ENCODE measurements at places on chromosomes 3 and 15.

DNA sequence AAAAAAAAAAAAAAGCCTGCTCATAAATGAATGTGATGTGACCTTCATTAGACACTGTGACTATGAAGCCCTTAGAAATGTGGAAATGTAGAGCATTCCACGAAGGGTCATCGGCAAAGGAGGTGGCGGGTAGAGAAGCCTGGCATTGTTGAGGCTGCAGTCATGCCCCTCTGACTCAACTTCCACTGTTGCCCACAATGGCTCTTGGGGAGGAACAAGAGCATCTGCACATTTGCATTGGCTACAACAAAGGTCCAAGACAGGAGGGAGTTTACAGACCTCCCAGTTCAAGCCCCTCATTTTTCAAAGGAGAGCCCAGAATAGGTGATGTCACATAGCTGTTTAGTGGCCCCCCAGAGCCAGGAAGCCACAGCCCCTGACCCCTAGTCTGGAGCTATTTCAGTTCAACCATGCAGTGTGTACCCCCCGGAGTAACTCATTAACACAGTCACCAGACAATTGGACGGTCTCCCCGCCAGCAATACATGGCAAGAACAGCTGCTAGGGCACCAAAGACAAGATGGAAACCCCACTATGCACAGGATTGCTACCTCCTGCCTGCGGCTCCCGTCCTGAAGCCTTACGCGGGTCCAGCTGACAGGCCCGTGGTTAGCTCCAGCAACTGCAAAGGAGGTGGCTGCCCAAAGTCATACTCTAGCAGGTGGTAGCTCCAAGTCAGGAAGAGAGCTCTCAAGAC is 56.2 kb downstream of the SH3BP5 start:
- DNase-seq = no peak

- DNase-seq = no peak
Measured at GRCh38 chr3:127732879-127733350, 60.2 kb downstream of the ABTB1 start.

GRCh38 chr3:25831578-25831977 is 41.7 kb downstream of the OXSM start:
- no peak for DNase-seq

GRCh38 chr3:127124120-127124519 is 68.8 kb upstream of the PRR23E start:
- no peak for DNase-seq

GRCh38 chr15:66004618-66005262 is 135.4 kb downstream of the RAB11A start:
- no peak for DNase-seq

DNA sequence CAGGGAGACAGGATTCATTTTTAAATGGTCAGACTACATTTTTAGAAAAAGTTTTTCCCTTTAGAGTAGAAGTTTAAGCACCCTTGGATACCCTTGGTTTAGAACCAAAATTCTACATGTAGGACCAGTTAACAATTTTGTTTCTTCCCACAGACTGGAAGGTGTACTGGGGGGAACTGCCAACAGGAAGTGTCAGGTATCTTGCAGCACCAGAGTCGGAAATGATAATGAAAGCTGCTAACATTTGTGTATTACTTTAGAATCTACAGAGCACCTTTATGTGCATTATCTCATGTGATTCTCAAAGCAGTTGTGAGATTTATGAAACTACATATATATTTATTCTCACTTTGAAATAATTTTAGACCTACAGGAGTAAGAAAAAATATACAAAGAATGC is 21.5 kb downstream of the SPRED1 start:
- DNase-seq = no peak

- no peak for DNase-seq
Measured at GRCh38 chr15:47383102-47383501, 334.2 kb upstream of the SEMA6D start.

DNA sequence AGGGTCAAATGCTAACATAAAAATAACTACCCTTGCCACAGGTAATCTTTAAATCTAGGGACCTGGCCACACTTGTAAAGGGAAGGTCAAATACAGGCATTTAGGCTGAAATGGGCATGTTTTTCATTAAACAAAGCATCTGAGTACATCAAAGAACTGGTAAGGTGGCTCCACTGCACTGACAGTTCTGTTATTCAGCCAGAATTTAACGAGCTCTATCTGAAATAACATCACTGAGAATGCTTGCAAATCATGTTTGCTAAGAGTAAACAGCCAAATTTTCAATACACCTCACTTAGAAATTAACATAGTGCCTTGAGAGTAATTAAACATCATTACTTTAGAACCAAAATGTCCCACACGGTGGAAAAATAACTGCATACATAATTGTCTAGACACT is 118.9 kb downstream of the MTHFS start:
- no peak for DNase-seq

DNA sequence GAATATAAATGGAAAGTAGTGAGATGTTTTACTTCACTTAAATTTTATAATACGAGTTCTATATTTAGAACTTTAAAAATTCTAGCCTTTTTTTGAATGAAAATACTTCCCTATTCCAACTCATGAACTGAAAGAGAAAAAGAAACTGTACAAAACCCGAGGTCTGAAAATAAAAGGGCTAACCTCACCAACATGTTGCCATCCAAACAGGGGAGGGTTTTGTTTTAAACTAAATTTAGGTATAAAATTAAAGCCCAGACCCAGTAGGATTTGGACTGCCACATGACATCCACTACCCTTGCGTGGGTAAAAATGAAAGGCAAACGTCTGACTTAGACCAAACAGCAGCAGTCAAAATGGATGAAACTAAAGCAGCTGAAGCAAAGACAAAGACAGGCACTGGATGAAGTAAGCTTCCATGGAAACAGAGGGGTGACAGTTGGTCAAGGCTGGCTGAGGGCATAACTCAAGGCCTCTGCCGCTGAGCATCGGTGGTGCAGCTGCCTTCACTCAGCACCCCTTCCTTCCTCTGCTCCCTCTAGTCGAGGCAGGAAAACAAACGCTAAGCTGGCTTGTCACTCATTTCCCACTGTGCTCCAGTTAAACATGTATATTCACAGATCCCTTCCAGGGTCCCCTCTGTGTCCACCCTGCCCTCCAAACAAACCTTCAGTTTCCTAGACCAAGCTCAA is 58.1 kb downstream of the TM4SF4 start:
- DNase-seq = no peak

DNA sequence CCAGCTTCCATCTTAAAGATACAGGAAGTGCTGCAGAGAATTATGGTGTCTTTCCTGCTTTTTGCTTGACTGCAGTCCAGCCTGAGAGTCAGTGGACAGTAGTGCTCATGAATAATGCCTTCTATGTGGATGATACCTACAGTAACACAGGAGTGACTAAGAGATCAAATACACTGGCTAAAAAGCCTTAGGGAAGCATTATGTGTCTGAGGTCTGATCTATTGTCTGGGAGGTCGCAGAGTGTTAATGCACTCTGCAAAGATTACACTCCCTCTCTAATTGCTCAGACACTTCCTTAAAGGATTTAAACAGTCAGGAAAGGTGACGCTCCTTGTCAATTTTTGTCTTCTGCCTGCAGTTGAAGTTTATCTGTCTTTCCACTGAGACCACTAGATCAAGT is 183.6 kb downstream of the MCTP2 start:
- no peak for DNase-seq

DNA sequence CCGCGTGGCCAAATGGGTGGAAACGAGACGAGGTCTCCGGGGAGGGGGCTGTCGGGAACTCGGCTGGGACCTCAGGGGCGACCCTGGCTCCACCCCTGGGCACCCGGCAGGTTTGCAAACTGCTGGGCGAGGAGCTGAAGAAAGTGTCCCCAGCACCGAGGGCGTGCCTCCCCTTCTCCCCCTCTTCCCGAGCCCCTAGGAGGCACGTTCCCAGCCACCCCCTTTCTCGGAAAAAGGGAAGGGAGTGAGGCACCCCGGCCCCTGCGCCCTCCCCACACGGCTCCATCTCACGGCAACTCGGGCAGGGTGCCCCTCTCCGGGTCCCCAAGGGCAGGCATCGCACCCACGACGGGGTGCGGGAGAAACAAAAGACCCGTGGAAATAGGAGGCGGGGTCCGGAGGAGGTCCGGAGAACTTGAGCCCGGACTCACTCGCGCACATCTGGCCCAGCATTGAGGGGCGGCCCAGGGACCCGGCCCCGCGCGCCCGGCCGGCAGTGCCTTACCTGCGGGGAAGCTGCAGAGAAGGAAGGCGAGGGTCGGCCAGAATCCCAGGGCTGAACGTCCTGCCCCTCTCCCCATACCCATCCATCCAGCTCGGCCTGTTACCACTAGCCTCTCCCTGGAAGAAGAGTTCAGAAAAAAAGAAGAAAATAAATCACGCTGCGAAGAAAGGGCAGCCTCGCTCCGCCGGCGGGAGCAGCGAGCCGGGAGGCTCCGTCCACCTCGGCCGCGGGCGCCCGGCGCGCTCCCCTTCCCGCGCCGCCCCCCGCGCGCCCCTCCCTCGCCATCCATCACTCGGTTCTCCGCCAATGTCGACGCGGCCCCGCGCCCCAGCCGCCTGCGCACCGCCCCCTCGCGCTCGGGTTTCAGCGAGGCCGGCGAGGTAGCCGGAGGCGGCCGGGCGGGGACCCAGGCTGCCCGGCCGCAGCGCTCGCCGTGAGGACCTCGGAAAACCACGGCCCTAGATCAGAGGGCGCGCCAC is 16.3 kb downstream of the RGMA start:
- DNase-seq = no peak

- no peak for DNase-seq
Measured at GRCh38 chr15:67575039-67575502, 32.6 kb downstream of the MAP2K5 start.

GRCh38 chr3:1902416-1902815 is 196.2 kb upstream of the CNTN4 start:
- DNase-seq = no peak

DNA sequence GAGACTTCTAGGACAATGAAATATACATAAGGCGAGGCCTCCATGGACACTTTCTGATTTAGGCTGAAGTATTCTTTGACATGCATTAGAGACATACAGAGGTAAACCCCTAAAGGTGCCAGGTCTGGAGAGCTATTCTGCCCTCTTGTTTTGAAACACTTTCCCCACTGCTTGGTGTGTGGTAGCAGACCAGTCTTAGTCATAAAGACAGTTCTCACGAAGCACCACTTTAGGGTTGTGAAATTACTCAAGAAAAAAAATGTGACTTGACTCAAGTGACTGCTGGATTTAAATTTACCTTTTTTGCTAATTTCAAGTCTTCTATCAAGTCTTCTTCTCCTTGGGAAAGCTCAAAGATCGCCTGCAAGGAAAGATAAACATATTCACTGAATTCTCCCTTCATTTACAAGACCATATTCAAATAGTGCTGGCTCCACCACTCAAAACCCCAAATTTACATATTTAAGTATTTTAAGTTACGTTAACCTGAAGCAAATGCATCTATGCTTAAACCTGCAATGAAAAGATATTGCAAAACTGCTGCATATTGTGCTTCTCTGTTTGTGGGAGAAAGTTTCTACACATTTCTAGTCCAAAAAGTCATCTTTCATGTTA is 48.4 kb downstream of the ARHGEF3 start:
- DNase-seq = peak; percentile 40

- no peak for DNase-seq
Measured at GRCh38 chr3:44981751-44982150, 5.7 kb downstream of the EXOSC7 start.

- DNase-seq = no peak
Measured at GRCh38 chr3:164459521-164460151, 618.7 kb downstream of the SI start.

GRCh38 chr3:139297588-139298311 is 46.1 kb upstream of the MRPS22 start:
- DNase-seq = no peak

DNA sequence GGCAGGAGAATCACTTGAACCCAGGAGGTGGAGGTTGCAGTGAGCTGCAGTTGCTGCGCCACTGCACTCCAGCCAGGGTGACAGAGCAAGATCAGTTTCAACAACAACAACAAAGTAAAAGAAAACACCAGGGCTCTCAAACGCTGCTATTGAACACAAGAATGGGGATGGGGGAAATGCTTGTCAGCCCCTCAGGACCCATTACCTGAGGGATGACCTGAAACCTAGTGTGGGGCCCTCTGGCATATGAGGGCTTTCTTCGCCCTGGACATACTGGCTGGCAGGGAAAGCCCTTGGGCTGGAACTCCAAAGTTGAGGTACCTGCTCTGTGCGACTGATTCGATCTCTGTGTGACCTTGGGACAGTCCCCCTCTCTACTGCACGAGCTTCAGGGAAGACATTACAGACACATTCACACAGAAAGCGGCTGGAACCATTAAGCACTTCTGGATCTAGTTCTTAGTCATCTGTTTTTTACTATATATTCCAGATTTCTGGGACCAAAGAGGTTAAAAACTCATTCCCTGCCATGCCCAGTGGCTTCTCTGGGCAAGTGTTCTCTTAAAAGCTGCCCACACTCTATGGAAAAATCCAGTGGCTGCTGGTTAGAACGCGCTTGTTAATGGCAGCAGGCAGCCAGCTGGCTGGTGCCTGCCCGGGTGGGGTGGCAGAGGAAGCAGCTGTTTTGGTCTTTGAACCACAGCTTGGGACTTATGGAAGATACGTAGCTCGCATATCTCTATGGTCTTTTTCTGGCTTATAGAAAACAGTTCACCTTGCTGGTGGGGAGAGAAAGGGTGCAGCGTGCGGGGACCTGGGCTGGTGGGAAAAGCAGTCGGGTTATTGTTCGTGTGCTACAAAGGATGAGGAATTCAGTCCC is 57.2 kb downstream of the ATP1B3 start:
- DNase-seq = no peak

DNA sequence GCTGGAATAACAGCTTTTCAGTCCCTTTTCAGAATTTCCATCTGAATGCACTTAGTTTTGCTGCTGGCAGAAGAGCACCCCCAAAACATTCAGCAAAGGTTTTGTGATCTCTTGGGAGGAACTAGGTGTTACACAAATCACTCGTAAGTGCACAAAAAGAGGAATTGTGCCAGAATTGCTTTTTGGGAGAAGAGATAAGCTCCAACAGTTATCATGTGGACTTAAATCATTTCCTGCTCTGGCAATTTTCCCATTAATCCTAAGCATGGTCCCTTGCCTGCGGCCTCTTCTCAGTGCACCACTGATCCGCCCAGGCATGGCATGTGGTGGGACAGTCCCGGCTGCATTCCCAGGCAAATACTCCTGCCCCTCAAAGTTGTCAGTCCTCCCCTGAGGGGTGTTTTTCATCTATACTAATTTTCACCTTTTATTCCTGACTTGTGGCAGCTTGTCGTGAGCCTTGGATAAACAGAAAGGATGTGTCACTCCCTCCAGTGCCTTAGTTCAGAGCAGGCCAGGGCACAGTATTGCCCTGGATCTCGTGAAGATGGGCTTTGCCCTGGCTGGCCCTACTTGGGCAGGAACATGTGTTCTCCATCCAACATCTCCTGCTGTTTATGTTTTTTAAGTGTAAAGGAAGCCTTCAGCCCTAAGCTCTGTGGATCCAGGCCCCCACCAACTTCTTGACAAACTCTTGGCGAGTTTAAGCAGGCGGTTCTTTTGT is 44.6 kb upstream of the VILL start:
- DNase-seq = no peak

DNA sequence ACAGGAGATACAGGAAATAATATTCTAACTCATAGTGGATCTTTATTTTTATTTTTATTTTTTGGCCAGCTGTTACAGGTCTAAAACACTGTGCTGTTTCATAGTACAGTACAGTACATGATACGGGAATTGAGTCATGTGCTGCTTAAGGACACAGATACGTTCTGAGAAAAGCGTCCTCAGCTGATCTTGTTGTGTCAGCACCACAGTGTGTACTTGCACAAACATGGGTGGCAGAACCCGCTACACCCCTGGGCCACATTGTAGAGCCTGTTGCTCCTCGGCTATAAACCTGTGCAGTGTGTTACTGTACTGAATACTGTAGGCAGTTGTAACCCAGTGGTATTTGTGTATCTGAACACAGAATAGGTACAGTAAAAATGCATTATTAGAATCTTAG is 183.4 kb downstream of the OR4M2 start:
- DNase-seq = no peak

GRCh38 chr3:161081633-161082032 is 23.5 kb downstream of the B3GALNT1 start:
- no peak for DNase-seq

Data from activated gamma-delta T cell treated with Interleukin-2 at 50 U/mL for 16 hours (primary cell).